HuH-7.5 (cell line): ENCODE measurements at places on chromosomes 2 and 18.

DNA sequence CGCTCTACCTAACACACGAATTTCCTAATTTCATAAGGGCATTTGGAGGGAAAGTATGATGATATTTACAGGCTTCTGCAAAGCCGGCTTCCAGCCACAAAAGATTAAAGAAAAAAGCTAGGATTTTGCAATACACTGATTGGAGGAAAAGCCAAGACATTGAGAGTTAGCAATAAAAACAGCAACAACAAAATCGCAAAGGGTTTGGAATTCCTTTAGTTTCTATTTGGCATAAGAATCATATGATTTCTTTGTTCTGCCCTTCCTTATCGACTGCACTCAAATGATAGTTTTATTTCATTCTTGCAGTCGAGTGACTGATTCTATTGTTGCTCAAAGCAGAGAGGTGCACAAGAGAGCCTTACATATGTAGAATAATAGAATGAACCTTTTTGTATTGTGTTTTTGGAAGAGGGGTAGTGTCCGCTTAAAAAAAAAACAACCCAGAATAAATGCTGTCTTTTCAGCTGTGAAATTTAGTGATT is 3.9 kb upstream of the ZNF532 start:
- DNase-seq = no peak

DNA sequence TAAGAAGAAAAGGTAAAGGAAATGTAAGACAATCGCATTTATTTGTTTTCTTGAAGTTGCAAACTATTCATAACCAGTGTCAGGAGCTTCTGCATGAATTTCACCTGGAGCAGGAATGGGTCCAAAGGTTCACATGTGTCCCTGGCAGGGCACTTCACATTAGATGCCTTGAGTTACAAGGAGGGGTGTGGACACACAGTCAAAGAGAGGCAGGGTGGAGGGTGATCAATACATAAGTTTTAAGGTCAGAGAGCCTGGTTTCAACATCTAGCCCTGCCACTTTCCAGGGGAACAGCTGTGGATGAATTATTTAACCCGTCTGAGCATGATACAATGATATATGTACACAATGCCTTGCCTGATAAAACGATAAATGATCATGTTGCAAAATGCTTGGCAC is 321.4 kb downstream of the CYP26B1 start:
- no peak for DNase-seq

DNA sequence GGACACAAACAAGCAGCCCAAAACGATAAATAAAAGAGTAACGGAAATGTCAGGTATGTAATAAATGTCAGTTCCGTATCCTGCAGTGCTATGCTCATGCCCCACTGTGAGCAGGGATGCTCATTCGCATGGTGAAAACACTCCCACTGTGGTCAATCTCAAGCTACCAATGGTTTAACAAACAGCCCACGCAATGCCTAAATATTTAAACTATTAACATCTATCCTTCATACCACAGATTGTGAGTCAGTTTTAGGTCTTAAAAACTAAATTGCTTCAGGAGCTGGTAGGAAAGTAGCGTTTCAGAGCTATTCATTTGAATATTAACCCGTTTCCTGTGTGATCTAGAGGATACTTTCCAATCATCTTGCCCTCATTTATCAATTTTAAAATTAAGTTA is 207.4 kb downstream of the TCF4 start:
- no peak for DNase-seq

GRCh38 chr2:27907547-27907946 is 17.0 kb downstream of the BABAM2 start:
- DNase-seq = no peak

DNA sequence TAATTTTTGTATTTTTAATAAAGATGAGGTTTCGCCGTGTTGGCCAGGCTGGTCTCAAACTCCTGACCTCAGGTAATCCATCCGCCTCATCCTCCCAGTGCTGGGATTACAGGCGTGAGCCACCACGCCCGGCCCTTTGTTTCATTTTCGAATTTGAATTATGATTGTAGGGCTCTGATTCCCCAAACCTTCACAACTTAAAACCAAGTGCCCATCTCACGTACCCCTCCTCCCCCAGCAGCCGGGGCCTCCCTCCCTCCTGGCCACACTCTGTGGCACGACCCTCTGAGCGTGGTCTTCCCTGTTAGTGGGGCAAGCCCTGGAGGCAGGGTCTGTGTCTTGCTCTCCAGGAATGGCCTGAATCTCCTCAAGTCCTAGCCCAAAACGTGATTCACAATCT is 166.5 kb downstream of the ASB1 start:
- DNase-seq = no peak

DNA sequence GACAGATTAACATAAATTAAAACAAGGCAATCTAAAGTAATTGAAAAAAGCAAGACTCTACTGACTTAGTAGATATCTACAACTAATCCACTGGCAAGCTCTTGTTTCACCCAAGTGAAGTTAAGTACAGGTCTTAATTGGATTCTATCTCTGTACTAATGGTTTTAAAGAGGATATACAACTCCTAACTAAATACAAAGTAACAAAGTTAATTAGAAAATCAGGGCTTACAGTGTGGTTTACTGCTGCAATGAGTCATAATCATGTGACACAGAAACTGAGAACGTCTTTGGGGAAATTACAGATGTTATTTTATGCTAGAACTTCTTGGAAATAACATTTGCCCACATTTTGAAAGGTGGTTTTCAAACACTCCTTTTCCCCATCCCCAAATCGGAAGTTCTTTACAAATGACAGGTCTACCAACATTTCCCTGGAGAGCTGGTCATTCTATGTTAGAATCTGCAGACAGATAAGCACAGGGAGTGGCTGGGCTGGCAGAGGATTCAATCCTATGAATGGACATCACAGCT is 245.3 kb downstream of the STK39 start:
- no peak for DNase-seq

DNA sequence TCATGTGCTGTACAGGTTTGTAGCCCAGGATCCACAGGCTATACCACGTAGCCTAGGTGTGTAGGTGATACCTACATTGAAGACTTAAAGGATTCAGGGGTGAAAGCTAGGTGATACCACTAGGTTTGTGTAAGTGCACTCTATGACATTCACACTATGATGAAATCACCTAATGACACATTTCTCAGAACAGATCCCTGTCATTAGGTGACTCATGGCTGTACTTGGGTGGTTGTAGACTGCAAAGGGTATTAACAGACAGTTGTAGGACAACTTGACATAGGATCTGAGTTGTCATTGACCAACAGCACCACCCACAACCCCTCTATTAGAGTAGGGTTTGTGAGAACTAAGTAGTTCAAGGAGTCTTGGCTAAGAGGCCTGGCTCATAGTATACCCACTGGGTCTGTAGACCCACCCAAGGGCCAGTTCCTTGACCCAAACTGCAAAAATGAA is 27.7 kb upstream of the SMCHD1 start:
- no peak for DNase-seq

DNA sequence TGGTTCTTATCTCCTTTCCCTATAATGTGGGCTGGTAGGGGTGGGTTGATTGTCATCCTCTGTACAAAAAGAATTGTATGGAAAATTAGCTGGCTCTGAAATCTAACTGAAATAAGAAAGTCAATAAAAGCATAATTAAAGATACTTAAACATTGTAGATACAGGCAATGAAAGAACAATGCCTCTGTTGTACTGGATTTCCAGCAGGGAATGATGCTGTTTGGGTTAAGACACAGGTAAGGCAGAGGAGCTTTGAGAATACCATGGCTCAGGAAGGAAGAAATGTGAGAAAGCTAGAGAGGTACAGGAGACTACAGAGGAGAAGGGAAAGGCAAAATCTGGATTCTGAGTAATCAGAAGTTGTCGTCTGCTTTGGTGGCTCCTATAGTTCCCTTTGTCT is 10.1 kb downstream of the DTNA start:
- no peak for DNase-seq

- no peak for DNase-seq
Observed at GRCh38 chr2:228629251-228629650, 447.8 kb upstream of the SPHKAP start.

- DNase-seq = no peak
Observed at GRCh38 chr2:224417361-224417729, 15.4 kb upstream of the FAM124B start.
